GM10248 (cell line): ENCODE measurements at places on chromosomes 7 and 10.

DNA sequence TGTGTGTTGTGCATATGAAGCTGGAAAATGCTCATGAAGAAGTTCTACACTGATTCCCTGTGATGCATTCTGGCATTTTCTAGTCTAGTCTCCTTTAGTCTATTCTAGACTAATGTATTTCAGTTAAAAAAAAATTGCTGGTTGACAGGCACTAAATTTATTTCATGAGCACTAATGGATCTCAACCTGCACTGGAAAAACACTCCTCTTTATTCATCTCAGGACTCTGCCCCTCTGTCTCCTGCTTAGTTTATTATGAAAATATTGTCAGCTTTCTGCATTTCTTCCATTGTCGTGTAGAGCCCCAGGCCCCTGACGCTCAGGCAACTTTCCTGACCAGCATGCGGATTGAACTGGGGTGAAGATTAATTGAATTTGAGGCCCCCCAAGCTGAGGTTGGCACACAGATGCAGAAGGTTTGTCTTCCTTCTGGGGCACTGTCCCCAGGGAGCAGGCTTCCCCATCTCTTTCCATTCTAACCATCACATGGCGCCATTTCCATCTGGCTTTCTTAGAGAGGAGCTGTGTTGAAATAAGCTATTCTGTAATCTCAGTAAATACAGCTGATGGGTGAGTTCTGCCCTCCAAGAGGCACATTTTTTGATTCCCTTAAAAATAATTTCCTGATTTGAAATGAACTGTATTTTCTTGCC is 128.7 kb downstream of the INSYN2A start:
- DNase-seq = no peak

GRCh38 chr10:82668221-82668895 is 793.4 kb downstream of the NRG3 start:
- DNase-seq = no peak

DNA sequence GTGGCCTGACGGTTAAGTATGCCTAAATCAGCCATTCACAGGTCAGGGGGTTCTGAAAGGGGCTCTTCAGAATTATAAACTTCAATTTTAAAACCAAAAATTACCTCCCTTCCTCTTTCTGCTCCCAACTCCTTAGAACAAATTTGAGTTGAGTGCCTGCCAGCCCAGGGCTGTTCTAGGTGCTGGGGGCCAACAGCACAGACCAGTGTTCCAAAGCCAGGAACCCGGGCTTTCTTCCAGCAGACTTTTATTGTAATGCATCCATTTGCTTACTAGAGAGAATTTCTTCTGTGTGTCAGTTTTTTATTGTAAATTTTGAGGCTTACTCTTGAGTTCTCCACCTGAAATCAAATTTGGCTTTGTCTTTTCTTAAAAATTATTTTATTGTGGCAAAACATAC is 238.5 kb downstream of the CACNB2 start:
- no peak for DNase-seq

DNA sequence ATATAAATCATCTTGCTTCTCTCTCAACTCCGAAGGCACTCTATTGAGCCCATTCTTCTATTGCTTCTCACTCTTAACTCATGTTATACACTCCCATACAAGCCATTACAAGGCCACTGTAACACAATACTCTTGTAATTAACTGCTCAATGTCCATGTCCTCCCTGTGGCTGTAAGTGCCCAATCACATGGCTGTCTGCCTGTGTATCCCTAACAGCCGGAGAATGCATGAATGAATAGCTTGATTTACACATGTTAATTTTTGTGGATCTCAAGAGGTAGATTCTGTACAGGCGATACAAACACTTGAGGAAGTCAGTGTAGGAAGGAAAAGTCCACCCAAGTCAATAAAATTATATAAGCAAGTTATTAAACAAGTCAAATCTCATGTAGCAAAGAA is 215.6 kb downstream of the DOCK4 start:
- DNase-seq = no peak

DNA sequence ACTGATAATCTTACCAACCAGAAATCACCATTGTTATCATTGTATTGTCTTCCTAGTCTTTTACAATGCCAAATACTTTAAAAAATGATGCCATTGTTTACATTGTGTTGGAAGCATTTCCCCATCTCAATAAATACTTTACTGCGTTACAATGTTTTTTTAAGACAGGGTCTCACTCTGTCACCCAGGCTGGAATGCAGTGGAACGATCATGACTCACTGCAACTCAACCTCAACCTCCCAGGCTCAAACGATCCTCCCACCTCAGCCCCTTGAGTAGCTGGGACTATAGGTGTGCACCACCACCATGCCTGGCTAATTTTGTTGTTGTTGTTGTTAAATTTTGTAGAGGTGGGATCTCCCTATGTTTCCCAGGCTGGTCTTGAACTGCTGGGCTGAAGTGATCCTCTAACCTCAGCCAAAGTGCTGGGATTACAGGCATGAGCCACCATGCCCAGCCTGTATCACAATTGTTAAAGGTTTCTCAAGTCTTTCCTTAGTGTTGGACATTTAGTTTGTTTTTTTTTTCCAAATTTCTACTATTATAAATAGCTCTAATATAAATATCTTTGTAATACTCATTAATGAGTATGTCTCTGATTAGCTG is 13.5 kb downstream of the LRMDA start:
- DNase-seq = no peak

GRCh38 chr10:131635564-131636015 is 265.2 kb upstream of the PPP2R2D start:
- no peak for DNase-seq

DNA sequence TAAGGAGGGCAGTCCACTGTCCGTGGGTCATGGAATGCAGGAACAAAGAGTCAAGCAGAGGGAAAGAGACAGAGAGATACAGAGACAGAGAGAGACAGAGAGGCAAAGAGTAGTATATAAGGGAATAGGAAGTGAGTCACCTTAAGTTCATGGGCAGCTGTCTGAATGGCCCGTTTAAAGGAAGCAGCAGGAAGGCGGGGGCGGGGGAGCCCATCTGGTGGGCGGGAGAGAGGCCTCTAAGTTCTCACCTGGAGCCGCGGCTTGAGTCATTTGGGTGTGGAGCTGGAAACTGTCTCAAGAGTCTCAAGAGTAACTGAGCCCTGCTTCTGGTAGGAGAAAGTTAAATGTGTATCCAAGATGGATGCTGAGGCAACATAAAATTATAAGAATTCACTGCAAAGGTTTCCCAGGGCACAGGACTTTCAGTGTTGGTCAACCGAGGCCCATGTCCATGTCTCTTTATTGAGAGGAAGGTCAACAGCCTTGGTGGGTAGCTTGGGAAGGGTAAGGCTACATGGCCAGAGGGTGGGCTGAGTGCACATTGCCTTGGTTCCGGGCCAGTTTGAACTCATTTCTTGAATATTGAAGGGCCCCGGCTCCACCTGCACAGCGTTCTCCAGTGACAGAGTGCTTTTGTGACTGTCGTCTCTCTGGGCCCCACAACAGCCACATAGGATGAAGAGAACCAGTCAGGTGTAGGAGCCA is 85.5 kb upstream of the CACUL1 start:
- no peak for DNase-seq

- DNase-seq = no peak
Measured at GRCh38 chr7:22931011-22931410, 82.9 kb downstream of the HYCC1 start.

GRCh38 chr10:57925045-57925444 is 342.6 kb downstream of the IPMK start:
- no peak for DNase-seq

DNA sequence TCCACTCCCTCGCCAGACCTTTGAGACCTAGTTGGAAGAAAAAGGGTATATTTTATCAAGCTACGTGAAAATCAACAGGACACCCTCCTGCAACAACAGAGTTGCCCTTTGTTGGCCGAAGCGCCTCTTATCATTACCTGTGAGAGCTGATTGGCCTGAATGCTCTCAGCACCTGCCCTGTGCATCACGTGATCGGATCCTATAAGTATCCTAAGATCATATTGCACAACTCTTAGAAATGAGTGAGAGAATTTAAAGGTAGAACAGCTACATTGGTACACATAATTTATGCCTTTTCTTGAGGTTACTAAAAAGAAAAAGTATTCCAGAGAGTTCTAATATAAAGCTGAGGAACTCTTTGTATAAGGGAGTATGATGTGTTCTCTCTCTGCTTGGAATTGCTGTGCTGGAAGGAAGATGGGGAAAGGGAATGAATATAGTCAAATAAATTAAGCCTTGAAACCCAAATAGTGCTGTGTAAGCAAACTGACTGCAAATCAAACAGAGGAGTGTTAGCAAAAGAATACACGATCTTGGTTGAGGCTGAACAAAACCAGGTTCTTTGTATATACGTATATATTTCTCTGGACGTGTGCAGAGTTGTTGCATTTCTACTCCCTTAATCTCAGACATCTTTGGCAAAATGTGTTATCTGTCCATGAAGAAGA is 69.3 kb downstream of the LRRC4 start:
- DNase-seq = no peak

GRCh38 chr7:82049891-82050533 is 280.2 kb upstream of the HGF start:
- DNase-seq = no peak

DNA sequence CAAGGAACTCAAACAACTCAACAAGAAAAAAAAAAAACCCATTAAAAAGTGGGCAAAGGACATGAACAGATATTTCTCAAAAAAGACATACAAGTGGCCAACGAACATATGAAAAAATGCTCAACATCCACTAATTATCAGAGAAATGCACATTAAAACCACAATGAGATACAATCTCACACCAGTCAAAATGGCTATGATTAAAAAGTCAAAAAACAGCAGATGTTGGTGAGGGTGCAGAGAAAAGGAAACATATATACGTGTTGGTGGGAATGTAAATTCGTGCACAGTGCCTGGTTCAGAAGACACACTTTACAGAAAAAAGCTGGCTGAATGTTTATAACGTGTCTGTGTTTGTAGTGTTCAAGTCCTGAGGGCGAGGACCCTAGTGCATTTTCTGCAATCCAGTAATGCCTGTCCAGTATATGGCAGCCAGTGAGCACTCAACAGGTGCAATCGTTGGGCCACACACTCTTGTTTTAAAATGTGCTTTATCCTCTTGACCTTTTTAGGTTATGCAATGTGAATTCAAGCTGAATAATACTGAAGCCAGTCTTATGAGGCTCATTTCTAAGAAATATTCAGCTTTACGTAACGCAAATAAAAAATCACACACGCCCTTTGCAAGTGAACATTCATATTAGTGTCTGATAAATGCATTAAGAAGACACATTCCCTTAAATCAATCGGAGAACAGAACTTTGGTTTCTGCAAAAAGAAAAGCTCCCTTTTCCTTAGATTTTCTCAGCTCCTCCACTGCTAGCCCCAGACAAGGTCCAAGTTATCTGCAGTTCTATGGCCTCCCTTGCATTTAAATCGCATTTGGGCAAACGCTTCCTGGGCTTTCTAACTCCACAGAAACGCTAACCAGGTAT is 813 bp upstream of the MTURN start:
- no peak for DNase-seq

GRCh38 chr10:17453373-17454091 is 863 bp downstream of the ST8SIA6 start:
- peak; percentile 24 for DNase-seq

DNA sequence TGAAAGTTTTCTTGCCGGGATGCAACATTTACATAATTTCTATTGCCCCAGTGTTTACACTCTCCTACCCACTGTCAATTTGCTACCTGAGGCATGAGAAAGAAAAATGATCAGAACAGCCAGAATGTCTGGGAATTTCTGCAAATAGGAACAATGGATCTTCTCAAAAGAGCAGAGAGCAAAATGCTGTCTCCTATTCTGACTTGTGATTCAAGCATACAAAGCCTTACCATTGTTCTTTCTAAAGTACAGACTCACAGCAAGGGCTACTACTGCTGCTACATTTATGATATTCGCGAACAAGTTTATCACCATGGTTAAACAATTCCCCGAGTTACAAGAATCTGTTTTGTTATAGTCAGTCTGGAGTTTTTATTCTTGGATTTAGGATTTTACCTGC is 329.9 kb upstream of the CELF2 start:
- DNase-seq = no peak

- no peak for DNase-seq
Measured at GRCh38 chr10:102064503-102064867, 664 bp upstream of the HPS6 start.

- DNase-seq = no peak
Measured at GRCh38 chr7:142585425-142585824, 163.8 kb upstream of the PRSS1 start.
